ENCODE measurements at places on chromosomes 11 and 22.

- no peak for DNase-seq
These were observed 267.7 kb downstream of the LARGE1 start for GRCh38 chr22:33652615-33653014.

- no peak for DNase-seq
These were observed 264 bp downstream of the CHEK1 start for GRCh38 chr11:125625225-125625629.

- no peak for DNase-seq
These were observed 641.4 kb downstream of the BRD1 start for GRCh38 chr22:49186293-49186692.

DNA sequence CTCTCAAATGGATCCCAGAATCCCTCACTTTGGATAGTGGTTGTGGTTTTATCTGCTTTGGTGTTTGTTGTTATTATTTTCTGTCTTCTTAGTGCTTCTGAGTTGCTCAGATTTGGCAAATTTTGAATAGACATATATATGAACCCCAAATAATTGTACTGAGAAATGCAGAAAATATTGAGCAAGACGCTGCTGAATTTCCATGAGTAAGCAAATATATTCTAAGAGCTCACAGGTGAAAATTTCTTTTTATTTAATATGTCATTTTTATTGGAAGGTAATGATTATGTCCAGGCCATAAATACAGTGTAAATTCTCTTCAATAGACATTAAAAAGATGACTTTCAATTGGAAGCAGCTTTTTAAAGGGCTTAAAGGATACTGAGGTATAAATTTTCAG is 152.1 kb downstream of the FAT3 start:
- no peak for DNase-seq

GRCh38 chr11:81886406-81887075 is 847.1 kb downstream of the FAM181B start:
- no peak for DNase-seq

DNA sequence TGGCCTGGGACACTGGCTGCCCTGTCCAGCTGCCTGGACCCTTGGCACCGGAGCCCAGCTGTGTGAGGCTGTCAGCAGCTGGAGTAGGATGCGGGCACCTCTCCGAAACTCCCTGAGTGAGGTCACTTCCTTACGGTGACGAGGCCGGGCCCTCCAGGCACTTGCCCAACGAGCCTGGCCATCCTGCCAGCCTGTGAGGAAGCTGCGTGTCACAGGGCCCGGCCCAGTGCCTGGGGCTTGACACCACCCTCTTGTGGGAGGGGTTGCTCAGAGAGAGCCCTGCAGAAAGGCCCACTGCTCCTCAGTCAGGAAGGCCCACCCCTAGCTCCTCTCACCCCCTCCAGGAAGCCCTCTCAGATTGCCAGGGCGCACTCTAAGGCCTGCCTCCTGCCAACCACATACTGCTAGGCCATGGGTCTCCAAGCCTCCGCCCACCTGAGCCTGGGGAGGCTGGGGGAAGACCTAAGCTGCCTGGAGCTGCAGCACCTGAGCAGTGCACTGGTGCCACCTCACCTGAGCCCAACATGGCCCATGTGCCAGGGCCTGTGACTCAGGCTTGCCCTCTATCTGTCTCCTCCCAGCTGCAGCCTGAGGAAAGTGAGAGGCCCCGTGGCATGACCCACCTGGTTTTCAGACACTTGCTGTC is 4.3 kb upstream of the PHLDA2 start:
- no peak for DNase-seq

DNA sequence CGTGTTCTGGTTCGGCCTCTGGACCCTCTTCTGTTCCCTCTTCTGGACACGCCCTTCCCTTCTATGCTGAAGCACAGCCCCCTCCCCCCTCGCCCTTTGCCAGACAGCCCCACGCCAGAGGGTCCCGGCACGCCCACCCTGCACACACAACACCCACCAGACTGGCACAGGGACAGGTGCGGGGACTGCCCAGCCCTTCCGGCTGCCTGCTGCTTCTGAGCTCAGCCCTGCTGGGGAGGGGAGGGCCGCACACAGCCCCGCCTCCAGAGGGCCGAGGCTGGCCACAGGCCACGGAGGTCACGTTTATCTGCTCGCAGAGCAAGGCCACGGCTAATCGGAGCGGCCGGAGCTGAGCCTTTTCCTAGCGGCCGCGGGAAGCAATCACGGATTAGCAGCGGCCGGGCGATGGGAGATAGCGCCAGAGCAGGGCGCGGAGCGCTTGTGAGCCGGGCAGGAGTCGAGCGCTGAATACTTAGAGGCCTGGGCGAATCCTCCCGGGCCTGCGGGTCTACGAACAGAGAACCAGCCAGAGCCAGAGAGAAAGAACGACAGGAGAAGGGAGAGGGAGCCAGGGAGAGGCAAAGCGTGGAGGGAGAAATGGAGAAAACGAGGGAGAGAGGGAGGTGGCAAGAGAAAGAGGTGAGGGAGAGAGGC is 21.5 kb downstream of the OTUB1 start:
- no peak for DNase-seq

All from vagina (tissue), 2 donors.